ENCODE measurements at places on chromosomes 7 and 10. TPM values are rescaled to one million over a fixed set of nuclear protein-coding genes. Genes with fewer than 3 reads are reported as not detected.
A peak's percentile ranks its signal among the peaks of the same experiment; 100 is the strongest.

- no peak for DNase-seq
Measured at GRCh38 chr10:102444851-102445250, 6.5 kb downstream of the C10orf95 start.

DNA sequence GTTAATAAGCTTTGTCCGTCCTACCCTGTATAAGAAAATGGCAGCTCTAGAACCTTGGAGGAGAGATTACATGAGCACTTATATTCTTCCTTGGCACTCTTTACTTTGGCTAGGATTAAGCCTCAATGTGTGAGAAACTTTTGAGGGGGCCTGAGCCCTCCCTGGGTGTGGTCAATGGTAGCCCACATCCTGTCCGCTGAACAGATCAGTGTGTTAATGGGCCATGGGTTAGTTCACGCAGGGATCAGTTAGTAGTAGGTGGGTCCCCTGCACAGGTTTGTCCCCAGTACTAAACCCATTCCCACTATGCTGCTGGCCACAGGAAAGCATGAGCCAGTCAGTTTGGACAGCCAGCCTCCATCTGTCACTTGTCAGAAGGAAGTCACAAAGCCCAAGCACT lies 20.2 kb upstream of the IKZF1 start:
- no peak for DNase-seq

- DNase-seq: no peak
Measured at GRCh38 chr7:156220701-156221100, 408.4 kb upstream of the SHH start.

Gene GFRA1
- total RNA-seq: 4.2 TPM

DNA sequence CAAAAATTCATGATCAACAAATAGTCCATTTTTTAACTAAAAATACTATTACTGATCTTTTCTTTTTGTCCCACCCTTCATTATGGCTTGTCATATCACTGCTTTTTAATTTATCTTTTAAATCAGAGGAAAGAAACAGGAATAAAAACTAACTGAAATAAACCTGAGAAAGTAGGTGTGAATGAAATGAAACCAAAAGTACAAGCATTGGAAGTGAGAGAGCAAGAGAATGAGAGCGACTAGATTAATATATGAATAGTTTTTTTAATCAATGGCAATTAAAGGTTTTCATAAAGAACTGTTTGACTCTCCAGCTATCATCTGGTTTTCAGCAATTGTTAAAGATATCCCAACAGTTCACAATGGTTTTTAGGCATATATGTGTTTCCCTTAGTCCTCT lies 137.8 kb downstream of the SPAG6 start:
- DNase-seq: no peak

DNA sequence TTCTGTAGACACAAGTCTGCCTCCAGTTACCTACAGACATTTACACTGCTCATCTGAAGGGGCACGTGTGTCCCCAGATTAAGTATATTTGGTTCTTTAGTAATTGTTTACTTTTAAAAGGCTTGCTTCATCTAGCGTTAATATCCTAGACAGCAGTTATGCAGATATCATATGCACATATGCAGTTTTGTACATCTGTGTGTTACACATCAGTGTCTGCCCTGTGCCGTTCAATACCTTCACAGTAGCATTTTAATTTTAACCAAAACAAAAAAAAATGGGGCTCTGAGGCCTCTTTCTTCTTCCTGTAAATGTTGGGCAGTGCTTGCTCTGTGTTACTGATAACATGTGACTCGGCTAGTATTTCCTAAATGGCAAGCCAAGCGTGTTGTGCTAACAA lies 331.4 kb upstream of the MGMT start:
- no peak for DNase-seq

- no peak for DNase-seq
Measured at GRCh38 chr7:11817111-11817740, 14.8 kb downstream of the THSD7A start.

DNA sequence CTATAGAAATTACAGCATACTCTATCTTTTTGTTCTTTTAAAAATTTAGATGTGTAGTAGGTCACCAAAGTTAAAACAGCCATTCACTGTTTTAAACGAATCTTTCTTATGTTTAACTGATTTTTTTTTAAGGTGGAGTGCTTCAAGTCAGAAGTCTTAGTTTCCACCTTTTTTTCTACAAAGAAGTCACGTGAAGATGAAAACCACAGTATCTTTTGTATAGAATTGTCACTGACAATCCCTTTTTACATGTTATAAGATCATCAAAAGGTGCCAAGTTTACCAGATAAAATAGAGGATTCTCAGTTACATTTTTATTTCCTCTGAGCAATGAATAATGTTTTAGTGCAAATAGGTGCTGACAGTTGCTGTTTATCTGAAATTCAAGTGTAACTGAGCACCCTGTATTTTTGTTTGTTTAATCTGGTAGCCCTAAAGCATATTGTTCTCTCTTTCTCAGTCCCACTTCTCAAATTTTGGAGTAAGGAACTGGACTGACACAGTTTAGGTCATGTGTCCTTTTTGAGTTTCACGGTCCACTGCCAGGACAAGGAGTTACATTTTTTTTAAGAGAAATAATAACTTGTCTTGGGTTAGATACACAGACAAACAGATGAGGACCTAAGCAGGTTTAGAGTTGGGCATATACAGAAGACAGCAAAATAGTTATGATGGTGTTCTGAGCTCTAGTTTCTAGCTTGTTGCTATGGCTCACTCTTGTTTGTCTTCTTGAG lies 233.2 kb upstream of the MBL2 start:
- no peak for DNase-seq

Gene SLC16A9
- 3.8 TPM for total RNA-seq

- no peak for DNase-seq
Measured at GRCh38 chr10:9166770-9167169, 1112.3 kb downstream of the GATA3 start.

GRCh38 chr10:47425813-47426419 lies 41.8 kb upstream of the ZNF488 start:
- no peak for DNase-seq

DNA sequence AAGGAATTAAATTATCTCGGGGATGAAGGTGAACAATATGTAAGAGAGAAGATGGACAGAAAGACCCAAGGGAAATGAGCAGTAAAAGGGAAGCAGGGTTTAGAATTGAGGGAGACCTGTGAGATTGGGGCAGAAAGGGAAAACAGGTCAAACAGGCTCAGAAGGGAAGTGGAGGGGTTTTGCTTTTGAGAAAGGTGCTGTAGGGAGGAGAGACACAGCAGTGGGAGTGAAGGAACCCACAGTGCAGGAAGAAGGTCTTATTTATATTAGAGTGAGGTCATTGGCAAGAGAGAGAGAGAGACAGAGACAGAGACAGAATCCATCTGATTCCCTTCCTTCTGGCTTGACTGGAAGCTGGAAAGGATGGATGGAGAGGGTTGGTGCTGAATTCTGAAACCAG lies 3.5 kb upstream of the TCAF1 start:
- no peak for DNase-seq

- DNase-seq: no peak
Measured at GRCh38 chr10:86681047-86681446, 12.7 kb downstream of the LDB3 start.

- no peak for DNase-seq
Measured at GRCh38 chr10:122323941-122324675, 50.4 kb upstream of the PLEKHA1 start.

- peak; percentile 54 for DNase-seq
Measured at GRCh38 chr10:95363303-95363912, 72.6 kb upstream of the PDLIM1 start.

GRCh38 chr7:130910949-130911944 lies 177.2 kb upstream of the KLF14 start:
- DNase-seq: no peak

DNA sequence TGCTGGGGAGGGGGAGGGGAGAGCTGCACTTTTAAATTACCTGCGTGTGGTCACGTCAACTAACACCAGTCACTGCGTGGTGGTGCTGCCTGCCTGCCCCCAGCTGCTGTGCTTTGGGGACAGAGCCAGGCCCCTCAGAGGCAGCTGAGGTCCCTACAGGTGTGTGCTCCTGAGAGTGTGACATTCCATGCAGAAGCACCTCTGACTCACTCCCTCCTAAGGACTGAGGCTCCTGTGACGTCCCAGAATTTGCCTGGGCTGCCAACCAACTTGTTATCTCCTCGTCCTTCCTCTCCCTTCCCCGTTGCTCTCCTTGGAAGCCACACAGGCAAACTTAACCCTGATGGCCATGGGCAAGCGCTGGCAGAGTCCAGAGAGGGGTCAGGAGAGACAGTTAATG lies 563.0 kb downstream of the PARD3 start:
- DNase-seq: no peak

Gene ADAM22
- total RNA-seq: 14.6 TPM

GRCh38 chr10:75773231-75773780 lies 341.9 kb downstream of the LRMDA start:
- DNase-seq: no peak

GRCh38 chr7:42550706-42551470 lies 313.9 kb upstream of the GLI3 start:
- DNase-seq: no peak

DNA sequence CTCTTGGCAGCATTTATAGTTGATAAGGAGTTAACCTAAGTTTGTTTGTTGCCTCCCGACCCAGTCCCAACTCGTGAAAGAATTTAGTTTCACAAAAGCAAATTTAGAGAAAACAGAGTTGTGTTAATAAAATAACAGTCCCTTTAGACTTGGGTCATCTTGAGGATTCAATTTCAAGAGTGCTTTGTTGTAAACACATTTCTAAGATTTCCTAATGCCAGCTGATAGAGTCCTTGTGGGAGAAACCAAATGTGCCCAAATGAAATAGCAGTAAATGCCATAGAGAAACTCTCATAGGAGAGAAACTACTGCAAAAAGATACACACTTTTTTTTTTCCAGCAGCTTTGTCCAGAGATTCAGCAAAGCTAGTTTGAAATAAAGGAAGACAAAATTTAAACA lies 211.3 kb upstream of the BMPER start:
- no peak for DNase-seq

DNA sequence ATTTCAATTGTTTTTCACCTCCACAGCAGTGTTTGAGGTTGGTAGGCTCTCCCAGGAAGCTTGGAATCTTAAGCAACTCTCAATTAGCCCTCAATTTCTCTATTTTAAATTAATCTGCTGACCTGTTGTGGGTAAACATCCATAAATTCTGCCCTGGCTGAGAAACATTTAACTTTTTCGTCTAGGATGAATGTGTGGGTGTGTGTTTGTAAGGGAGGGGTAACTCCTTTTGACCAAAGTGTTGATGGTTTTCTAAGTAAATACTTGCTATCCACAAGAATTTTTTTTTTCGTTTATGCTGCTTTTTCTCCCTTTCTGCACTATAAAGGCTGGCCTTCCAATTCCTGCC lies 973 bp downstream of the PPP3CB start:
- no peak for DNase-seq

Gene NSMCE4A
- total RNA-seq: 78.3 TPM

- no peak for DNase-seq
Measured at GRCh38 chr10:78956391-78956790, 112.4 kb upstream of the ZMIZ1 start.

Gene GBX1
- total RNA-seq: 13.8 TPM

DNA sequence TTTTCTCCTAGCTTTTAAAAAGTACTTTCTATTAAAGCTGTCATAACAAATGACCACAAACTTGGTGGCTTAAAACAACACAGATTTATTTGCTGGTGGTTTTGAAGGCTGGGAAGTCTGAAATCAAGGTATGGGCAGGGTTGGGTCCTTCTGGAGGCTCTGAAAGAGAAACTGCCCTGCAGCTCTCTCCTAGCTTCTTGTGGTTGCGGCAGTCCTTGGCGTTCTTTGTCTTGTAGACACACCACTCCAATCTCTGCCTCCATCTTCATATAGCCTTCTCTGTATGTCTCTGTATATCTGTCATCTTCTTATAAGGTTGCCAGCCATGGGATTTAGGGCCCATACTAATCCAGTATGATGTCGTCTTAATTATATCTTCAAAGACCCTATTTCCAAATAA lies 79.4 kb upstream of the PRR15 start:
- DNase-seq: no peak

Gene SFTPA1
- total RNA-seq: not detected

Gene CWF19L1
- 24.7 TPM for total RNA-seq

GRCh38 chr10:420154-421121 lies 269.0 kb downstream of the DIP2C start:
- no peak for DNase-seq

- no peak for DNase-seq
Measured at GRCh38 chr10:25966844-25967243, 32.8 kb downstream of the MYO3A start.

DNA sequence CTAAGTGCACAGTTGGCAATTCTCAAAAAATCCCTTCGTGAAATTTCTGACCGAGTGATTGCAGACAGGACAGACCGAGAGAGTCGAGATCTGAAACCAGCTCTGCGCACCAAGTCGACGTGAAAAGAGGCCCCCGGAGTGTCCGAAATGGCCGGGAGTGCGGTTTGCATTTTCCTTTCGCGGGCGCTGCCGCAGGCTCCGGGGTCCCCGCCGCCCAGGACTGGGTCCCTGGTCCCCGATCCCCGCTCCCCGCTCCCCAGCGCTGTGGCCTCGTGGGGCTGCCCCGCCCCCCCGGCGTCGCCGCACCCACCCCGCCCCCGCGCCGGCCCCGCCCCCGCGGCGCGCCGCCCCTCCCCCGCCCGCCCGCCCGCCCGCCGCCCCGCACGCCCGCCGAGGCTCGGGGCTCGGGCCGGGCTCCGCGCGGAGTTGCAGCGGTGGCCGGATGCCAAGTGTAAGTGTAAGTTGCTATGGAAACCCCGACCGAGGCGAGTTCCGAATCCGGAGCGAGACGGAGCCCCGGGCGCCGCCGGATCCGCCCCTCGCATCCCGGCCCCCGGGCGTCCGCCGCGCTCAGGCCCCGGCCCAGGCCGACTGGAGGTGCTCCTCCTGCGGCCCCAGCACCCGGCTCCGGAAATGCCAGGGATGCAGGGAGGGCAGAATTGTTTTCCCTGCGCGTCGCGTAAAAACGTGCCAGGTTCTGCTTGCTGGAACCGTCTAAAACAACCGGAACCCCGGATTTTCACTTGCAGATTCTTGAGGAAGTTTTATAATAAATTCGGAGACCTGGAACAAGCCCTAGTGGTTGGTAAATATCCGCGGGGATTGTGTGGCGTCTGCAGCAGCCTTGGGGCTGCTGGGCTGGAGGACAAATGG lies 4.6 kb downstream of the BMI1 start:
- DNase-seq: peak; percentile 83

- DNase-seq: no peak
Measured at GRCh38 chr10:7596356-7596755, 70.4 kb downstream of the ITIH5 start.

Gene TMEM60
- 9.5 TPM for total RNA-seq

GRCh38 chr7:1856888-1857441 lies 186.9 kb downstream of the ELFN1 start:
- no peak for DNase-seq

Gene FEZF1
- 0.28 TPM for total RNA-seq

- peak; percentile 82 for DNase-seq
Measured at GRCh38 chr10:100529475-100530298, at the start of gene NDUFB8. Gene NDUFB8, minus strand, starts transcription at chr10:100529871. Its CDS starts 20 bp downstream, at chr10:100529851.

All from endothelial cell (in vitro differentiated cells).